ENCODE measurements at places on chromosomes 2 and 18.

GRCh38 chr2:72273384-72273783 lies 125.7 kb upstream of the CYP26B1 start:
- no peak for DNase-seq

GRCh38 chr18:70617020-70617763 lies 328.3 kb downstream of the SOCS6 start:
- no peak for DNase-seq

DNA sequence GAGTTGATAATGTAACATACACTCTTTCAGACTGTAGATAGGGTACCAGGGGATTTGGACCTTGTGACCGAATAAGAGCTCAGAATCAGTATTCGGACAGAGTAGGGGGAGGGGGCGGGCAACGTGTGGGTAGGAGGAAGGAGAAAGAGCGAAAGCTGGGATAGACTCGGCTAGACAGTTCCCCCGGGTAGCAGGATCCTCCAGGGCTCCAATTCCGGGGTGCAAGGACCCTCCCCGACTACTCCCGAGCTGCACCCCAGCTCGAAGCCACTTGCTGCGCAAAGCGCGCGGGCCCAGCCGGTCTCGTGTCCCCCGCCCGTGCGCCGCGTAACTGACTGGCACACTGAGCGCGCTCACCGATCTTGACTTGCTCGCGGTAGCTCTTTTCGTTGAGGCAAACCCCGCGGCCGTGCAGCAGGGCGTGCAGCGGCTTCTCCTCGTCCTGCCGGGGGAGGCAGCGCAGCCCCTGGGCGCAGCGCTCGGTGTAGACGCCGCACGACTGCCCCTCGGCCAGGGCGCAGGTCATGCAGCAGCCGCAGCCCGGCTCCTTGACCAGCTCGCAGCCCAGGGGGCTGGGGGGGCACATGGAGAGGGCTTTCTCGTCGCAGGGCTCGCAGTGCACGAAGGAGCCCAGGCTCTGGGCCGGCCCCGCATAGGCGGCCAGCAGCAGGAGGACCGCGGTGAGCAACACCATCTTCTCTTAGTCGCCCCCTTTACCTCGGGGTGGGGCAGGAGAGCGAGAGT lies 1.1 kb downstream of the IGFBP5 start:
- DNase-seq = peak; percentile 57

DNA sequence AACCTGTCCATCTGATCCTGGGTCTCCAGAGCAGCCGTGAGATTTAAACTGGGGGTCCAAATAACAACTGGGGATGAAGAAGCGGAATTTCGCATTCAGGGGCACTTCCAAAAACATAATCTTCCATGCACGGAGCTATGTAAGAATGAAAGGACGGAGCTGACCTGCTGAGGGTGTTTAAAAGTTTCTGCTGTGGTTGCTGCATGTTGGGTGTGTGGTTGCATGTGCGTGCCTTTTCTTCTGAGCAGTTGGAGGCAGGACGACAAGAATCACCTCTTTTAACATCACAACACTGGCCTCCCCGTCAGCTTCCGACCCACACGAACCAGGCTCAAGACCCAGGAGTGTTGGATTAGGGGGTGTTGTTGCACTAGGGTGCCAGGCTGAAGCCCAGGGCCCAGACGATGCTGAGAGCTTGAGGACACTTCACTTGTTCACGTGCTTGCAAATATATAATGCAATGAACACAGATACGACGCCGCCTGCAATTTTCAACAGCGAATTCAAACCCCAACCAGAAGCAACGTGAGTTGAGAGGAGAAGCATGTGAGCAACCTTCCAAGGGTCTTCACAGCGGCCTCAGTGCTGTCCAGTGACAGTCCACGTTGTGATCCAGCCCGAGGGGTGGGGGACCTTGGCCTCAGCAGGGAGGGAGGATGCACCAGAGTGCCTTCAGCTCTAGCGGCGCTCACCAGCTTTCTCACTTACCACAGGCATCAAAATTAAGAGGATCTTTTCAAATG lies 76.0 kb upstream of the SALL3 start:
- no peak for DNase-seq

- DNase-seq = no peak
Observed at GRCh38 chr2:126775300-126775985, 119.5 kb downstream of the GYPC start.

DNA sequence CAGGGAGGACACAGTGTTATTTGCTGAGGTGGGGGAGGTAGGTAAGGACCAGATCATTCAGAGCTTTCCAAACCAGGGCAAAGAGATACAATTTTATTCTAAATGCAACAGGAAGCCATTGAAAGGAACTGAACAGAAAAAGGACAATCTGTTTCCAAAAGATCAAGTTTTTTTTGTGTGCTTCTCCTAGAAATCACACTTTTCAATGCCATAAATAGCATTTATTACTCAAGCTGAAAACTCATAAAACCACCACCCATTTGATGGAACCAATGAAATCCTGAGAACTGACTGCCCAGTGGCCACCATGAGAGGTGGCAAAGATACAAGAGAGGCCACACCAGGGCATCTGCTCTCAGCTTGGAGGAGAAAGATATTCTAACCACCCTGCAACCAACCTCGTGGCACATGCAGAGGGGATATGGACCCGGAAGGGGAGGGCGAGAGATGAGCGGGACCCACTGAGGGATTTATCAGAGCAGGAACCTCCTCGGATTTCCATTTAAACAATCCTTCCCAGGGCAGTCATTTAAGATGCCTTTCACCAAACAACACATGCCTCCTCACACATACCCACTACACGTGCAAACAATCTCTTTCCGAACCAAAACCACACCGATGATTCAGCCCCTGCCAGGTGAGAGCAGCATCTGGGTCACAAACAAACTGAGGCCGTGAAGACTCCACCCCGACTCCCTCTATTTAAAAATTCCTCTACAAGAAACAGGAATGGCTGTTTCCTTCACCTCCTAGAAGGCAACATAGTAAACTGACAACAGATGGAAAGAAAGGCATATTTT lies 8.8 kb downstream of the CYB5A start:
- DNase-seq = no peak

DNA sequence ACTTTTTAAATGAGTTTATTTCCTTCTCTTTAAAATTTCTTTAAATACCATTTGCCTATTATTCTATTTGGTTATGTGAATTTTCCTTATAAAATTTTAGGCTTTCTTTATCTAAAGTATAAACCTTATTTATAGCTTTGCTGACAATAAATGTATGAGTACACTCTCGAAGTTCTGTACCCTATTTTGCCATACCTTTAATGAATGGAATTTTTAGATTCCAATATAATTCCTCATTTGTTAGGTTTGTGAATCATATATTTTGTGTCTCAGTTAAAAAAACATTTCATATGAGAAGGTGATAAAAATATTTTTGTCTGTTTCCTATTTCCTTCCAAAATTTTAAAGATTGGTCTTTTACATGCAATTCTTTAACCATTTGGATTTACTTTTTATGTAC lies 427.4 kb upstream of the SLC8A1 start:
- no peak for DNase-seq

GRCh38 chr18:75176849-75177248 lies 32.1 kb downstream of the PTGR3 start:
- DNase-seq = no peak

GRCh38 chr2:65415091-65415490 lies 17.3 kb downstream of the SPRED2 start:
- DNase-seq = no peak

GRCh38 chr2:58042486-58042970 lies 4.1 kb upstream of the VRK2 start:
- DNase-seq = peak; percentile 51

DNA sequence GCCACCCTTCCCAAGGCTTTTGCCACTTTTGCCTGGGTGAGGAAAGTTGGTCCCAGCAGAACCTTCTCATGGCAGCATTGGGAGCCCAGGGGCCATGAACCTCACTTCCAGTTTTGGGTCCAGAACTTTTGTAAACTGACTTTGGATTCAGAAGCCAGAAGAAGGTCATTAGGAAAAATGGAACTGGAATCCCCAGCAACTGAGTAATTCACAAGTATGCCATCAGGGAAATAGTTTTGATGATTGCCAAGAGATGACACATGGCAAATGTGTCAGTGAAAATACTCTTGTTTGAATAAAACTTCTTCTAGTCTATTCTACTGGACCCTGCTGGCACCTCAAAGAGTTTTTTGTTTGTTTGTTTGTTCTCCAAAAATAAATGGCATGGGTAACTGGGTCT lies 203.7 kb downstream of the SETBP1 start:
- no peak for DNase-seq

- no peak for DNase-seq
Observed at GRCh38 chr2:152012697-152013096, 86.1 kb downstream of the CACNB4 start.

DNA sequence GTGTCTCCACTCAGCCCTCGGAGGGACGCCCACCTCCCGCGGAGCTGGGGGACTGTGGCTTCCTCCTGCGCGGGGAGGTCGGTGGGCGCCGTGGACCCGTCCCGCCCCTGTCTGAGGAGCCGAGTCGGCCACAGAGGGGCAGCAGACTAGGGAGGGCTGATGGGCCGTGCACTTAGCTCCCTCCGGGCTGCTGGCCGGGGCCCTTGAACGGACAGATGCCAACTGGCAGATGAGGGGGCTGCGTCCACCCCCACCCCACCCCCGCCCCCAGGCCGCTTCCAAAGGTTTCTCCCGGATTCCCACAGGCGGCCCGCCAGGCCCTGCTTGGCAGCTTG lies 10.4 kb upstream of the UBE2F start:
- no peak for DNase-seq

GRCh38 chr2:144325086-144325485 lies 194.8 kb downstream of the ZEB2 start:
- no peak for DNase-seq

GRCh38 chr2:15640261-15640711 lies 48.6 kb downstream of the DDX1 start:
- no peak for DNase-seq

DNA sequence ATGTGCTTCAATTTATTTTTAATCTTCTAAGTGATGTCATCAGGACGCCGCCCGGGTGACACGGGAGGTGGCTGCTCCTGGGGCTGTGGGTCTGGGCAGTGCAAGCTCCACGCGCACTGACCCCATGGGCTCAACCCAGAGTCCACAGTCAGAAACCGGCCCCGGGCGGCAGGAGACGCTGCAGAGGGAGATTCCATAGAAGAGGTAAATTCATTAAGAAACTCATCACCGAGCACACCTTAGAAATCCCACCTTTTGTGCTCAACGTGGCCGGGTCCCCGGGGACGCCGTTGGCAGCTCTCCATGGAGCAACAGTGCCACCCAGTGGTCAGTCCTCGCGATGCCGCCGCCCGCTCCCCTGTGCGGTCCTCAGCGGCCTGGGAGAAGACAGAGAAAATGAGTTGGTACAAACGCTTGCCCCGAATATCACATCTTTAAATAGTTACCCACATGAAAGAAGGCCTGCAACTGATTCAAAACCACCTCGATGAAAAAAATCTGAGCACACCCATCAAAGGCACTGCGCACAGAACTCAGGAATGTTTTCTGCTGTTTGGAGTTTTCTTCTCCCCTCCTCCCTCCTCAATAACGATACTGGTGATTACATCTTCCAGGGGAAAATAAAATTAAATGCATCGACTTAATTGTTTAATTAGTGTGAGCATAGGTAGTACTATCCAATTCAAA lies 92.6 kb downstream of the CMPK2 start:
- DNase-seq = peak; percentile 78

DNA sequence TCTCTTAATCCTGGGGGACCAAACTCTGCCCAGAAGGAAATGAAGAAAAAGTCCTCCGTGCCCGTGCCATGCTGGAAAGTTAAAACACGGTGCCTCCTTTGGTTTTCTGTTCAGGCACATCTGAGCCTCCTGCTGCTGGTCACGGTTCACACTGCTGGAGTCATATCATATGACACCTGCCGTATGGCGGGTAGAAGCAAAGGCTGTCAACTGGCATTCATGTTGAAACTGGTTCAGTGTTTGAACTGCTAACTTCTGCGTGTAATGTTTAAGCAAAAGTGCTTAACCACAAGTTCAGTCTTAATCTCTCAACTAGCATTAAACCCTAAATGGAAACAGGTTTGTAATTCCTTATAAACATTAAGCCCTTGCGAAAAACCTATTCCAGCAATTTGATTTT lies 3.1 kb downstream of the STK39 start:
- peak; percentile 77 for DNase-seq

- DNase-seq = peak; percentile 35
Observed at GRCh38 chr2:31138037-31138962, at the start of gene GALNT14. GALNT14 (minus strand) TSS chr2:31138440; CDS start chr2:31138086, 354 bp downstream.

DNA sequence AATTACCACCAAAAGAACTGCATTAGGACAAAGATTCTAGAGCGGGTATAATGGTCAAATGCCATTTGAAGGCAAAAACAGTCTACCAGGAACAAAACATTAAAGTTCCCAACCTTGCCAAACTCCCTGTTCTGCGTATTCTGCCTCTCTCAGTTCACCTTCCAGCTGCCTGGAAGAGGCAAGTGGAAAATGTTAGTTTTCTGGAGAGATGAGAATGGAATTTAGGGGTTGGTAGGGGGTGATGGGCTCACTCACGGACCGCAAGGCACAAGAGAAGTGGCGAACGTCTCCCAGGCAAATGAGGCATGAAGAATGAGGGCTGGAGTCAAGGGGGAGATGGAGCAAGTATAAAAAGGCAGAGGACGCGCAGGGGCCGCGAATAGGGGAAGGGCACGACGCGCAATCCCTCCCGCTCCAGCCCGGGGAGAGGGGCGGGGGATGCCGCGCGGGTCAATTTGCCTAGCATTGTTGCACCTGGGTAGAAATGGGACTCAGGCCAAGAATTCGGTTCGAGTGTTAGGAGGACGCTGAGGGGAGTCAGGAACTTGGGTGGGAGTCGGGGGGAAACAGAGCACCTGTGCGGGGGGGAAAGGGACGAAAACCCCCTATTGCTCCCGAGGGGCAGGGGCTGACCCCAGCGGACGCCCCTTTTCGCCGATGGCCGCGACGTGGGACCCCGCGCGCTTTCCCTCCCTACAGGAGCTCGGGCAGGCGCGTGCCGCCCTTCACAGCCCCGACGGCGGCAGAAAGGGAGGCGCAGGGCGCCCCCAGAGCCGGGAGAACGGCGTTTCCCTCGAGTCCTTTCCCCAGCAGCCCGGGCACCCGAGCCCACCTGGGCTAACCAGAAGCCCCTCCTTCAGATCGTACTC lies 573 bp downstream of the PAIP2B start:
- peak; percentile 77 for DNase-seq

DNA sequence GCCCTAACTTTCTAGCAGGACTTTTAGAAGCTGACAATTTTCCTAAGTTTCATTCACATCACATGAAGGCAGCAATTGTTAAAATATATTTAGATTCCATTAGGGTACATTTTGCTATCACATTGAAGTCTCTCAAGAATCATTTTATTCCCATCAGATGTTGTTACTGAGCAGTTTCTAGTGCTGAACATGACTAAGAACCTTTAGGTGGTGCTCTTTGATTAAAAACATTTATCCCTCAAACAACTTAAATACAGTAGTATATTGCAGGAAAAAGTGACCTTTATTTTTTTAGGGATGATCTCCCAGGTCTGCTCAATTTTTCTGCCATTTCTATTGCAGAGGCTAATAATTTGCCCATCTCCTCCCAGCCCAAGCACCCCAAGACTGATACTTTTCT lies 22.9 kb upstream of the NARS1 start:
- no peak for DNase-seq

- DNase-seq = no peak
Observed at GRCh38 chr2:107001551-107001950, 115.6 kb upstream of the ST6GAL2 start.

Data from DMS79 treated with DMSO at 0.1 percent for 48 hours (cell line).